Liver (tissue), 10 donors: ENCODE measurements at places on chromosomes 7 and 10. TPM values are rescaled to one million over a fixed set of nuclear protein-coding genes. Genes with fewer than 3 reads are reported as not detected.

DNA sequence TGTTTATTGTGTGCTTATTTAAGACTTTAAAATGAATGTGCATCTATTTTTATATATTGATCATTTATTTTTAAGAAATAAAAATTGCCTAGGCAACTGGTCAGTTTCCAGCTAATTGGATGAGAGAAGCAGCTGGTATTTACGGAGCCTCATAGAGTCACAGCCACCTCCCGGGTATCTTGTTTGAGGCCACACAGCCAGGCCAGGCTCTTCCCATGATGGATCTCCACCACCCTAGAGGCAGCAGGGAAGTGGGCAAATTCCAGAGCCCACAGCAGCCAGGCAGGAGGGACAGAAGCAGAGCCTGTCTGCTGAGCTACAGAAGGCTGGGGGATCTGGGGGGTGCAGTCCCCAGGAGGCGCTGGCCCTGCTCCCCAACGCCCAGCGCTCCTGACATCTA, 61.6 kb downstream of the CLEC2L start:
- no peak for DNase-seq

GRCh38 chr10:93211991-93212390, 138.3 kb downstream of the CYP26A1 start:
- DNase-seq: no peak

- no peak for DNase-seq
These were observed 84.5 kb downstream of the MICU1 start for GRCh38 chr10:72541337-72541736.

DNA sequence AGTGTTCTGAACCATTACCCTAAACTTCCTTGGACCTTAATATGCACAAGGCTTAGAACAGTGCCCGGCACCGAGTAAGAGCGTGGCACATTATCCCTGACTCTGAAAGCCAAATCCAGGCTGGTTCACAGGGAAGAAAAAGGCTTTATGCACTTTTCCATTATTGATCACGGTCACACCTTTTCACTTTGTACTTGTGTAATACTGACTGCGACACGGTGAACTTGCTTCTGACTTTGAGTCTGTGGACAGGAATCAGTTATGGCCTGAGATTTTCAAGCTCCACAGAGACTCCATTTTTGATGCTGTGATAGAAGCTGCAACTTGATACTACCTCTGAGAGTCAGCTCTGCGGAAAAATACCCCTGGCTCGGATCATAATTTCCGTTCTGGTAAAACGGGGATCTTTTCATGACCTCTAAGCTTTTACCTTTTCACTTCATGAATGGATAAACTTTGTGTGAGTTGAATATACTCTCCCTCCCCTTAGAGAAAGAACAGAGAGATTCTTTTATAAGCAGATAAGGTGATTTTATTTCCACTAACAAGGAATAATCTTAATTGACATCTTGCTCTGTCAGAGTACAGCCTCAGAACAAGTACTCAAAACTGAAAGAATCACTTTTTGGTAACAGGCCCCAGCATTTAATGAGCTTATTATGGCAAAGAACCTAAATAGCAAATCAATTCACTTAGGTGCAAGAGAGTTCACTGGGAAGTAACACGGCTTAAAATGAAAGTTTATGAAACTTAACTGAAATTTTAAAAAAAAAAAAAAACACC, 88.8 kb downstream of the ELMO1 start:
- DNase-seq: no peak

GRCh38 chr10:107502229-107502985, 337.9 kb upstream of the SORCS1 start:
- DNase-seq: no peak

DNA sequence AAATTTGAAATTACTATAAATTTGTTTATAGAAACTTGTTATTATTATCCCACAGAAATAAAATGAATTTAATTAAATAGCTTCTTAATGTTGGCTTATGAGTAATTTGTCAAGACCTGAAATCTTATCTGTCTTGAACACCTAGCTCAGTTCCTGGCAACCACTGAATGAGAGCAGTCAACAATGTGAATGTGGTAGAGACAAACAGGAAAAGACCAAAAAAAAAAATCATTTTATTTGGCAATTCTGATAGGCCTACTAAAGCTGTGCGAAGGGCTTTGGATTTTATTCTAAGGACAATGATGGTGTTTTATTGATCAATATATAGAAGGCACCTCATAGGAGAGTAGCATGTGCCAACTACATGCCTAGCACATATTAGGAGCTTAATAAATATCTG, 127.8 kb upstream of the RSU1 start:
- DNase-seq: no peak

DNA sequence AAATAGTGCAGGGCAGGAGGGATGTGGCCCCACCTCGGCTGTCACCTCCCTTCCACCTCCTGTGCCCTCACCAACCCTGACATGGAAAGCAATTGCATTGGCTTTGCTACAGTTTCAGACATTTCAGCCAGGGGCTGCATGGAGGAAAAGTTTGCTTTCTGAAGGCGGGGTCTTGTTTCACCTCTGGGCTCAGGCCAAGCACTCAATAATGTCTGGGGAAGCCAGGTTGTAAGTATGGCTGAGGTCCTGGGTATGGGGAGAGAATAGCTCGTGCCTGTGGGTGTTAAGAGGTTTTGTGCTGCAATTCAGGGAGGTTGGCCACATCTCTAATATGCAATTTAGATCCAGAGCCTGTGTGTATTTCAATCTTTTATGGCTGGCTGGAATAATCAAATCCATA, 238.4 kb upstream of the MKI67 start:
- no peak for DNase-seq

Gene SLC29A4
- 2.8 TPM for total RNA-seq

Gene RASA4
- 7.3 TPM for total RNA-seq
